ENCODE measurements at places on chromosomes 13 and 19.

- no peak for DNase-seq
Observed at GRCh38 chr13:45511310-45512097, 46.8 kb downstream of the COG3 start.

DNA sequence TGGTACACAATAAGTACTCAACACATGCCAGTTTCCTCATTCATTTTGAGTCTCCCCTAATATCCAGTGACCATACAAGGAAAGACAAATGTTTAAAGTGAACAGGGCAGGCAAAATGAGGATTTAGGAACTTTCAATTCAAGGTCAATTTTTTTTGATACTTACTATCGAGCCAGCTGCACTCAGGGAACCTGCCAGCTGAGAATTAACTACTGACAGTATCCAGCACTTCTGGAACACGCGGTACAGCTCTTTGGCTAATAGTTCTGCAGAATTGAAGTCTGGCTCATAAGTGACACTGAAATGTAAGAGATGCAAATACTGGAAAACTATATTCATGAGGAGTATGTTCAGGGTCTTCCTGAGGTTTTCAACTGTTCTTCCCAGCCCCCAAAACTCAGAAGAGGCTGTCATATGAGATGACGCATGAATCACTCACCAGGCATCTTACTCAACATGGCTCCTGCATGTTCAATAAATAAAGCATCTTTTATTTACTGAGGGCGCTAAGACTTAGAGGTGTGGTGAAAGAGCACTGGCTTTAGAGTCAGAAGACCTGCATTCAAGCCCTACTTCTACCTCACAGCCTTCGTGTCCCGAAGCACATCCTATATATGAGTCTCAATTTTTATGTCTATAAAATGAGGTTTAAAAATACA is 25.6 kb downstream of the RUBCNL start:
- no peak for DNase-seq

DNA sequence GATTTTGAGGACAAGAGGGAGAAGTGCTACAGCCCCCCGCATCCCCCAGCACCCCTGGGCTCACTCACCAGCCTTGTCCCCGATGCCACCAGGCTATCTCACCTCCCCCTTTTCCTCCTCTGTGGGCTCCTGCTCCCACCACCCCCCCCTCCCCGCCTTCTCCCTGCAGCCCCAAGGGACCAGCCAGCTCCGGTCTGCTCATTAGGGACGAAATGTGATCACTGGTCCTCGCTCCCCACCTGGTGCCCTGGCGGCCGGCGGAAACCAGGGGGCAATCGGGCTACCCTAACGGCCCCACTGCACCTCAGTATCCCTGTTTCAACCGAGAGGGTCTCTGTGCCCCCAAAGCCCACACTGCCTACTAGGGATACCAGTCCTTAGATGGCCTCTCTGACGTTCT is 2.7 kb downstream of the GPR4 start:
- no peak for DNase-seq

- no peak for DNase-seq
Observed at GRCh38 chr19:1522061-1522460, 1.8 kb upstream of the PLK5 start.
